Activated T-helper 1 cell treated with anti-CD3 and anti-CD28 coated beads, Interleukin-12 subunit alpha, Interleukin-12 subunit beta, Interleukin-2, Interleukin-4 antibody, amounts not matched to agents 30 ng/mL and 10 ng/mL and 1 ng/mL, durations not matched to agents 14 hours and 24 hours and 36 hours (primary cell): ENCODE measurements at places on chromosomes 2 and 18.

- no peak for DNase-seq
These were observed at the start of gene GALNT13 for GRCh38 chr2:153871231-153872221. Gene GALNT13 (plus strand): TSS chr2:153871922.

DNA sequence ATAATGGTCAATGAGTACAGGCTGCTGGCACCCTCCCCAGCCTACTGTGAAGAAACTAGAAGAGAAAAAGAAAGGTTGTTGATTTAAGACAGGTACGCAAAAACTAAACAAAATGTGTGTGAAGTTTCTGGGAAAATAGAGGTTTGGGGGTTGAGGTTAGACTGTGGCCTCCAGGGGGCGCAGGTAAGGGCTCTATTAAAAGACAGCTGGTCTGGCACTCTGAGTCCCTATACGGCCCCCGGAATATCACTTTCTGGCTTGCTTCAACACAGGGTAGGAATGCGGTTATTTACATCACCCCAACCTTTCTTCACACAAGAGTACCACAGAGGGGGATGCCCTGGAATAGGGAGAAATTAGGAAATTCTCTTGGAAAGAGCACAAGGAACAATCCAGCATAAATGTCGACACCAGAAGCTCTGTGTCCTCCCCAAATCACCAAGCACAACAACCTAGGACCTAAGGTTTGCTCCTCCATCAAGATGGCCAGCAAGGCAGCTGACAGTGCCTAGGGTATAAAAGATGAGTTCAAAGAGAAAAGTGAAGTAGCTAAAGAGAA is 480.8 kb upstream of the KLHL29 start:
- no peak for DNase-seq

DNA sequence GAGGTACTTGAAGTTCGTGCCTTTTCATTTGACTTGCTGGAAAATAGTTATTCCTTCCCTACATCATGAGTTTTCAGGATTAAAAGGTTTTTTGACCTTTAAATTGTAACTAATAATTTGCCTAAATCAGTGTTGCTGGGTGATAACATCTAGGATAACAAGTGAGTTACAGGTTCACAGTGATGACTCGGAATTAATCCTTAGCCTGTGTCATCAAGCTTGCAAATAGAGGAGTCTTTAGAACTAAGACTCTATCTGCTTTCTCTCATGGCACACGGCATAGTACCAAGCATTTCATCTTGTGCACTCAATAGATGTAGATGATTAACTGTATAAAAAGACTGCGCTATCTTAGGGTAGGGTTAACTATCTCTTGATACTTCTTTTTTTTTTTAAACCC is 79.5 kb downstream of the CAMKMT start:
- no peak for DNase-seq

GRCh38 chr2:6211236-6211635 is 519.1 kb downstream of the SOX11 start:
- no peak for DNase-seq

DNA sequence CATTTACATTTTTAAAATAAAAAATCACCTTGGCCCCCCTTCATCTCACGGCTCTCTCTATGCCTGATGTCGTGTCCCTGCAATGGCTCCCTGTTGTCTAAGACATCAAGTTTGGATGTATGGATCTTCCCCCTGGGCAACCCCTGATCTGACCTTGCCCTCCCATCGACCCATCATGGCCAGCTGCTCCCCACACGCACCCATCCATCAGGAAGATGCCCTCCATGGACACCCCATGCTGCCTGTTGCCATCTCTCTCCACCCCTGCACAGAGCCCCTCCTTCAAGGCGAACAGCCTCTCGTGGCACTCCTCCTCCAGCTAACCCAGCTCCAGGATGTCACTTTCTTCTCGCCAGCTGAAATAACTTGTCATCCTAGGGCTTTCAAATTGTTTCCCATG is 59.5 kb downstream of the DPYSL5 start:
- DNase-seq, result no peak

DNA sequence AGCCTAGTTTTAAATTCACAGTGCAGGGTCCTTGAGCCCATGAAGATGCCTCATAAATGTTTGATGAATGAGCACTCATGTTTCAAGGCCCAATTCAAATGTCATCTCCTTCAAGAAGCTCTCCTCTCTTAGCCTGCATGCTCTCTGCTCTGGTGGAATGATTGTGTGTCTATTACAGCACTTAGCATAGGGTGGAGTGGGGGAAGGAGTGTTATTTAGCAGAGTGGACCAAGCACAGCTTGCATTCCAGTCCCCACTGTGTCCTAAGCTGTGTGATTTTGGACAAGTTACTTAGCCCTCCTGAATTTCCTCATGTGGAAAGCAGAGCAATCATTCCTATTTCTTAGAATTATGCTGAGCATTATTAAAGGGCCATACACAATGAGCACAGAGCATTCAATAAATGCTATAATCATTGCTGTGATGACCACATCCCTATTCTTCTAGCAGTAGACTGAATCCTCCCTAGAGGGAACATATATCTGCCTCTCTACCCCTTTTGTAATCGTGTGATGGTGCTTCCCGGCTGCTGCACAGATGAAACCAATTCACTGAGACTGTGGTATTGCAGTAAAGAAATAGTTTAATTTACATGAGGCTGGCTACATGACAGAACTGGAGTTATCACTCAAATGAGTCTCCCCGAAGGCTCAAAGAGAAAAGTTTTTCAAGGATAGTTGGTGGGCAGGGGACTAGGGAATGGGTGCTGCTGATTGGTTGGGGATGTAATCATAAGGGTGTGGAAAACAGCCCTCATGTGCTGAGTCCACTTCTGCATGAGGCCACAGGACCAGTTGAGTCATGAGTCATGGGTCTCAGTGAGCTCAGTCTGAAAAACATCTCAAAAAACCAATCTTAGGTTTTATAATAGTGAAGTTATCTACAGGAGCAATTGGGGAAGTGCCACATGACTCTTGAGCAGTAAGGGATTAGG is 173.4 kb upstream of the NDUFV2 start:
- no peak for DNase-seq

DNA sequence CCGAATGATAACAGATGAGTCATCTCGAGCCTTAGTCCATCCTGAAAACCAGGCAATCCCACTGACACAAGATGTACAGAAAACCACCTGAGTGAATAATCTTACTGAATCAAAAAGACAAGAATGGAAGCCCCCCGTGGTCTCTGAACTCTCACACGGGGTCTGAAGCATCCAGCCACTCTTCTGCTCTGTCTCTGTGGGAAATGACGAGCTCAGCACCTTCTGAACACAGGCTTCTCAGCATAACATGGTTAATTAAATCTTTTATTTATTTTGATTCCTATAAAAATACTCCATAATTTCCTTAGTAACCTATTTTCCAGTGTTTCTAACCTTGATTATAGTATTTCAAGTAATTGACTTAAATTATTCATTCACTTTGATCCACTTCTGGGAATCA is 203.7 kb downstream of the TMEM163 start:
- DNase-seq, result no peak

GRCh38 chr2:241258505-241259280 is 56.8 kb downstream of the HDLBP start:
- DNase-seq, result no peak

GRCh38 chr2:144904612-144905011 is 384.7 kb upstream of the ZEB2 start:
- no peak for DNase-seq

- DNase-seq, result no peak
These were observed 1622.1 kb downstream of the LRP1B start for GRCh38 chr2:140508756-140509155.

- DNase-seq, result no peak
These were observed 46.7 kb downstream of the KIDINS220 start for GRCh38 chr2:8790739-8791162.

DNA sequence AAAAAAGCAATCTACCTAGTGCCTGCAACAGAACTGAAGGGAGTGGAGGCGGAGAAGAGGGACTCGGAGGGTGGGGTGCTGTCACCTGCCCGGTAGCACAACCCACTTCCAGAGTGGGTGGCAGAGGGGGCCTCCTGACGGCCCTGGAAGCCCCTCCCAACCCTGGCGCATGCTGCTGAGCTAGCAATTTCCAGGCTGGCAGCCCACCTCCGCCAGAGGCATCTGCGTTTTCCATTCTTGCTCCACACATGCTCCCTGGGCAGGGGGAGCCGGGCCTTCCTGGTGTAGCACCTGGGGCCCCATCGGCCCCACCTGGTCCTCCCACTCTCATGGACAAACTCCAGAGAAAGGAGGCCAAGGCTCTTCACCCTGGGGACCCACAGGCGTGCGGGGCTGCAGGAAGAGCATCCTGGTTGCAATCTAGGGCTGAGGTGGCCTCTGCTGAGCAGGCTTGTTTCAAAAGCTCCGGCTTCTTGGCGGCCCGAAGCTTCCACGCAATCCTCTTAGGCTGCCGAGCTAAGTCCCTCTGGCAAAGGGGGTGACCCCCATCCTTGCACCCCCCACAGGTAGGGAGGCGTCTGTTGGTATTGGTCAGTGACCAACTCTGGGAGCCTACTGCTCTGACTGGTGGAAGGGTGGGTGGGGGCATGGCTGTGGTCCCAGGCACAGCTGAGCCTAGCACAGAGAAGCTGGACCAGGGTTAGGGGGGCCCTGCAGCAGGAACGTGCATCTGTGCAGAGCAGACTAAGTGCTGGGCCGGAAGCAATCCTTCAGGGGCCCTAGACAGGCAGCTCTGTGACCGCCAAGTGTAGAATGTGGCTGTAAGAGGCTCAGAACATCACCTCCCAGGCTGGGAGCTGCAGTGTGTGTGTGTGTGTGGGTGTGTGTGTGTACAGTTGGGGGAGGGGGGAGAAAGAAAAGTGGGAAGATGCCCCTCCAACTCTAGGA is 2.6 kb downstream of the HS6ST1 start:
- no peak for DNase-seq

GRCh38 chr2:227881866-227882517 is 10.6 kb downstream of the DAW1 start:
- DNase-seq, result no peak

- no peak for DNase-seq
These were observed 24.6 kb upstream of the PDK1 start for GRCh38 chr2:172531309-172531708.

DNA sequence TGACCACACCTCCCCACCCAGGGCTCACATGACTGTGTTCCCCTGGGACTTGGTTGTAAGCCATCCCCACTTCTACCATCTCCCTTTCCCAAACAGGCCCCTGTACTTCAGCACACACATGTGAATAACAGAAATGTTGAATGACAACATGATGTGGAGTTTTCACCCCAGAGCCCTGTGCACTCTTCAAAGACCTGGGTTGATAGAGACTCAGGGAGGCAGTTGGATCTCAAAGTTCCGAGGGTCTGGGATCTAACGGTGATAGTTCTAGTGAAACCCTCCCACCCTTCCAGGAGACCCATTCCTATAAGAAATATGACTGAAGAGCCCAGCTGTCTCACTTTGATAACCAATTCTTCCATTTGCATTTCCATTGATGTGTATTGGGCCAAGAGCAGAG is at the start of gene MROH2A:
MROH2A (plus strand) TSS at position 301 of the 400 bp plus-strand sequence. CDS start 1,029 bp downstream, outside the sequence.
- DNase-seq, result no peak

- DNase-seq, result no peak
These were observed 9.9 kb upstream of the EDAR start for GRCh38 chr2:108998911-108999310.

GRCh38 chr2:171327043-171327496 is 106.7 kb downstream of the METTL8 start:
- no peak for DNase-seq

- DNase-seq, result no peak
These were observed 19.7 kb downstream of the CLIP4 start for GRCh38 chr2:29134933-29135332.

DNA sequence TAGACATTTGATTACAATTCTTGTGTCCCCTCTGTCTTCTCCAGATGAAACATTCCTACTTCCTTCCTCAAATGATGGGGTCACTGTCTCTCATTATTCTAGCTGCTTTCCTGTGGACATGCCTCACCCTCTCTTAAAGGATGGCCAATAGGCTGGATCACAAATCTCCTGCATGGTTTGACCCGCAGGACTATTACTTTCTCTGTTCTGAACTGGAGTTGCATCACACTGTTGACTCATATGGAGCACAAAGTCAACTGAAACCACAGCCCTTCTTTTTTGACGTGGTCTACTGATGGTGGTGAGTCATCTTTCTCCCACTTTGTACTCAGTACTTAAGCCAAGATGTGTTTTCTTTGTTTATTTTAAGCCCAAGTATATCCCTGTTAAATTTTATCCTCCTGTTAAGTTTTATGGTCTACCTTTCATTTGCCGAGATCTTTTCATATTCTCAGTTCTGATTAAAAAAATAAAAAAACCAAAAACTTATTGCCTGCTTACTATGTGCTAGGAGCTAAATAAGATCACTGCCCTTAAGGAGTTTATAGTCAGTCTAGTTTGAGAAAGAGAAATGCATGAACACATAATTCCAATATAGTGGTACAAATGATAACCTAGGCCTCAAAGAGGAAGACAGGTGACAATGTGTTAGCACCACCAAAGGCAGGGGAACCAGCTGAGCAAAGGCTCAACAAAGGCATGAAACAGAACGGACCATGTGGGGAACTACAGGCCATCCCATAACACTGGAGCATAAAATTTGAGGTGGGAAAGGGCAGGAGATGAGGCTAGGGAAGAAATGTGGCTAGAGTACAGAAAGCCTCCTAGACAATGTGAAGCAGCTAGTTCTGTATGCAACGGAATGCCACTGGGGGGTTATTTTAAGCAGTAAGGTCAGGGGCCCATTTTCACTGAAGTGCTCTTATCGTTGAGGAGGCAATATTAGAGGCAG is 67.6 kb upstream of the ZFP36L2 start:
- peak; percentile 66 for DNase-seq

GRCh38 chr2:173160618-173161017 is 85.0 kb downstream of the MAP3K20 start:
- no peak for DNase-seq

GRCh38 chr2:11279398-11279797 is 65.0 kb downstream of the ROCK2 start:
- no peak for DNase-seq

- DNase-seq, result no peak
These were observed 249.0 kb downstream of the TRIB2 start for GRCh38 chr2:12965540-12966269.

DNA sequence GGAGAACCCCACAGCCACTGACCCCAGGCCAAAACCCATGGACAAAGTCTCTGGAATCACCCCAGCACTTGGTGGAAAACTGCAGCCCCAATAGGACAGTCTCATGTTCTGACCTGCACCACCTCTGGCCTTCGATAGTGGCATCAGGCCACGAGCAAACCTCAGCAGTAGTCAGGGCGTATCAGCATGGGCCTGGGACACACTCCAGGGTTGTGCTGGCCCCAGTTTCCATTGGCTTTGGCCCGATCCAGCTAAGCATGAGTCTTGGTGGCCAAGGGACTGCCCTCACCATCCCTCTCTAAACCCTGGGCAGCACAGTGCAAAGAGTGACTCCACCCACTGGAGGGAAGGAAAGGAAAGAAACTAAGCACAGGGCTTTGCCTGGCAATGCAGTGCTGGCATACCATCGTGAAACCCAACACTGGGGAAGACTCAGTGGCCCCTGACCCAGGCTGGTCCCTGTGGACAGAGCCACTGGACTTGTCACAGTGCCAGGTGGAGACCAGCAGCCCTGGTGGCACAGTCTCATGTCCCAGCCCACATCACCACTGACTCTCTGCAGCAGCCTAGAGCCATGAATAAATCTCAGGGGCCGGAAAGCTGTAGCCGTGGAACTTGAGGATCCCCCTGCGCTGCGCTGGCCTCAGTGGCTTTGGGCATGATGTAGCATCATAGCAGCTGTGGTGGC is 46.3 kb downstream of the ZNF519 start:
- no peak for DNase-seq
